ENCODE measurements at places on chromosomes 4 and X. TPM values are rescaled to one million over a fixed set of nuclear protein-coding genes. Genes with fewer than 3 reads are reported as not detected.

Gene PAGE4
- 4.2 TPM for total RNA-seq

Gene GPR173
- 0.83 TPM for total RNA-seq

Gene HAND2
- total RNA-seq, result 165 TPM

Gene CSN1S1
- not detected for total RNA-seq

Gene COL4A5
- total RNA-seq, result 207 TPM

Gene ETDB
- not detected for total RNA-seq

Data from esophagus muscularis mucosa (tissue), 4 donors.